ENCODE measurements at places on chromosomes 6 and 20.

DNA sequence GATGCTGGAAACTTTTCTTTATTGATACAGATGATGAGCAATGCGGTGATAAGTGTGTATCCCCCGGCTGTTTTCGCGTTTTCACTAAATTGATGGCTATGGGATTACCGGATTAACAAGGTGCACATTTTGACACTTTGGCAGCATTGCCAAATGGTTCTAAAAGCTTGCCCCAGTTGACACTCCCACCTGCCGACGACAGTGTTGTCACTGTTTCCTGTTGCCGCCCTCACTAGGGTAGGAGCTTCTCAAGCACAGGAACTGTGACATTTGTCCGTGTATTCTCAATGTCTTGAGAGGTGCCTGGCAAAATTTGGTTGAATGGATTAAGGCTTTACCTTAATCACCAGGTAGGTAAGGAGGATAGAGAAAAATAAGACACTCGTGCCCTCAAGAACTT, 9.8 kb upstream of the MAPK13 start:
- peak; percentile 51 for DNase-seq

- DNase-seq, result no peak
Measured at GRCh38 chr20:2800521-2801285, at the start of gene CPXM1. Gene CPXM1 (minus strand): TSS chr20:2800627. CDS start chr20:2800572, 55 bp downstream.

- DNase-seq, result no peak
Measured at GRCh38 chr6:35445691-35446090, 6.4 kb upstream of the FANCE start.

- no peak for DNase-seq
Measured at GRCh38 chr6:169230946-169231789, 22.5 kb downstream of the THBS2 start.

DNA sequence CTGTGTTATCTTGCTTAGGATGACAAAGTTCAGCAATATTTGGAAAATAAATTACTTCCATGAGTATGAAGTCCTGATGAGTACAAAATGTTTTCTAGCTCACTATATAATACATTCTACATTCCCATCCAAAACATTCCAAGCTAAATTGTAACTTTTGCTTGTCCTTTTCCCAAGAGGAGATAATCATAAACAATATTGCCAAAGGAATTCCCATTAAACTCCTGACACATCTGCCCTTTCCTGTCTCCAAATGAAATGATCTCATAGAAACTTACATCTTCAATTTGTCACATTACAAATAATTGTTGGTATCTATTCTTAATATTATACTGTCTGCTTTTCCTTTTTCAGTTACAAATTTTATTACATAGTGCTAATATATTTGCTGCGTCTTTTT, 20.4 kb upstream of the SENP6 start:
- DNase-seq, result no peak

GRCh38 chr20:944148-944547, 28.0 kb upstream of the ANGPT4 start:
- DNase-seq, result no peak

DNA sequence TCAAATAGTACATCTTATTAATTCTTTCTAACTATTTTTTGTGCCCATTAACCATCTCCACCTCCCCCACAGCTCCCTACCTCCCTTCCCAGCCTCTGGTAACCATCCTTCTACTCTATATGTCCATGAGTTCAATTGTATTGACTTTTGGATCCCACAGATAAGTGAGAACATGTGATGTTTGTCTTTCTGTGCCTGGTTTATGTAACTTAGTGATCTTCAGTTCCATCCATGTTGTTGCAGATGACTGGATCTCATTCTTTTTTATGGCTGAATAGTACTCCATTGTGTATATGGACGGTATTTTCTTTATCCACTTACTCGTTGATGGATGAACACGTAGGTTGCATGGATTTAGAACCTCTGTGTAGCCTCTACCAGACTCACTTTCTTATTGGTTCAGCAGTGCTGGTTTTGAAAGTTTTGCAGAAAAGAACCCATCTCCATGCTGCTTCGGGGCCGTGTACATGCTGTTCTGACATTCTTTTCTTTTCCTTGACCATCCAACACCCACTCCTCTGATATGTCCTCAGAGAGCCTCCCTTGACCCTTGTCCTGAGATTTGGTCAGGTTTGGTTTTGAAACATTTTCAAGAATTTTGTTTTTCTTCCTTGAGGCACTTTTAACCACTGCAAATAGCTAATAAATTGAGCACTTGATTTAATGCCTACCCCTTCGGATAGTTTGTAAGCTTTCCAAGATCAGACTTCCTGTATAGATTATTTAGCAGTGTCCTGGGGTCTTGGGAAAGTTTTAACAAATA, 231.2 kb upstream of the ZFP64 start:
- no peak for DNase-seq

DNA sequence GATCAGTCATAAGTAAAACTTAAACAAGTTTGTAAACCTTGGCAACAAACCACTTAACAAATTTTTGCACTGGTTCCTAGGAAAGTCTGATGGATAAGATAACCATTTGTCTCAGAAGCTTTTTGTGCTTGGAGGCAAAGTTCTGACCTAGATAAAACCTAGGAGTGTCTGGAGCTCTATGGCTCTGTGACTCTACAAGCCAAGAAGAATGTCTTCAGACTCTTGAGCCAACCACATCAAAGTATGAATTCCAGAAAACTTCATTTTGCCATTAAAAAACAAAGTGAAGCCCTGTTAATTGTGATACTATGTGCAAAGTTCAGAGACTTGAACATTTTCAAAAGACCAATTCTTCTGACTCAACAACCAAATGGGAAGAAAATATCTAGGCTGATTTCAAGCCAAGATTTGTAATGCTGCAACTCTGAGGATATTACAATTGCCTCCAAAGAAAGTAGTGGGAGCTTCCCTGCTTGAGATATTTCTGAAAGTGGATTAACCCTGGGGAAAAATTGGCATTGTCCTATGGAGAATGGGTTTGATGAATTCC, 158.1 kb upstream of the FOXQ1 start:
- DNase-seq, result no peak

DNA sequence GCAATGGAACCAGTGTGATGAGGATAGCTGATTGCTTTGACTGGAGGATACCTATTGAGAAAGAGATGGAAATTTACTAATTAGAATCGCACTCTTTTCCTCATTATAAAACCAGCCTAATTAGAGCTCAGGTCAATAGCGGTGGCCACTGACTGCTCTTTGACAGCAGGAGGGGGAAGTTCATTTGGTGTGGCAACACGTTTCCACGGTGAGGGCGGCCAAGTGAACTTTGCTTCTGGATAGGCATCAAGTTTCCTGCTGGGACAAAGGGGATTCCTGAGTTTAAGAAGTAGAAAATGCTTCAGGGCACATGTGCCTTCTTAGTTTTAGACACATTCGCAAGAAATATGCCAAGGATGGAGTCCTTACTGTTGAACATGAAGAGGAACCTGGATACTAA, 145.3 kb upstream of the NRN1 start:
- no peak for DNase-seq

Data from stimulated activated CD8-positive, alpha-beta memory T cell treated with anti-CD3 and anti-CD28 coated beads, Interleukin-7, amount 100 ng/mL, for 1 hour (primary cell).